ENCODE measurements at places on chromosomes 12 and 14.

DNA sequence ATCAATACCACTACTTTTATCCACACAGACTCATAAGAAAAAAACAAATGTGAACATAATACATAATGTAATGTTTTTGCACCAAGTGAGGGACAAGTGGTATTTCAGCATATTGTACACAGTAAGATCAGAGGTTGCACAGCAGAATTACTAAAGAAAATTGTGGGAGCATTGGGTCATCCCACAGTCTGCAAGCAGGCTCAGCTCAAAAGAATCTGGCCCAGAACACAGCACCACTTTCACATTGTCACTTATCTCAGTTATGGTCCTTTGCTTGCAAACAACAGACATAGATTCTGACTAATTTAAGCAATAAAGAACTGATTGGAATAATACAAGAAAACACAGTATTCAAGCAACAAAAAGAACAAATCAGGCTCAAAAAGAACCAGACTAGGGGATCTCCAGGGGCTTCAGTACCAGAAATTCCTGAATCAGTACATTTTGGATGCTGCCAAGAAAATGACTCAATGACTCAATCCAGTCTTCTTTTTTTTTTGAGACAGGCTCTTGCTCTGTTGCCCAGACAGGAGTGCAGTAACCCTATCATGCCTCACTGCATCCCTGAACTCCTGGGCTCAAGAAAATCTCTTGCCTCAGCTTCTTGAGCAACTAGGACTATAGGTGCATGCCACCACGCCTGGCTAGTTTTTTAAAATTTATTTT lies 42.9 kb upstream of the EEA1 start:
- H3K36me3 ChIP-seq: no peaks in the 10 kb centered on the region
- H3K27ac ChIP-seq: no peak overlapping the region
- no peak overlapping the region for H3K4me3 ChIP-seq
- no peaks in the 10 kb centered on the region for H3K4me1 ChIP-seq
- H3K27me3 ChIP-seq: no peaks in the 10 kb centered on the region

DNA sequence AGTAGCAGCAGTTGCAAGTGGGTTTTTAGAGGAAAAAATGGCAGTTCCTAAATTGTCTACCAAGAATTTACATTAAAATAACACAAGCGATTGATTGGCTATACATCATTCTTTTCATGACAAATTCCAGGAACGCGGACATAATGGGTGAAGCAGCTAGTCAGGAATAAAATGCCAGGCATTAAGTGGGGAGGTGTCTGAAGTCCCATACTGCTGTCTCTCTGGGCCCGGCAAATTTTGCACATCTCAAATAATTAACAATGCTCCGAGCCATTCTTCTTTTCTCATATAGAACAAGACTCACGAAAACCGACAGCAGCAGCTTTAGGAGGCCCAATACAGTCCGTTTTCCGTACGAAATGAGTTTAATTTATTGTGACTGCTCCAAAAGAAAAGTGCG lies 696 bp downstream of the RPL36AL start:
- H3K4me3 ChIP-seq: peak overlapping the region; percentile 75
- no peaks in the 10 kb centered on the region for H3K27me3 ChIP-seq
- H3K36me3 ChIP-seq: no peaks in the 10 kb centered on the region

DNA sequence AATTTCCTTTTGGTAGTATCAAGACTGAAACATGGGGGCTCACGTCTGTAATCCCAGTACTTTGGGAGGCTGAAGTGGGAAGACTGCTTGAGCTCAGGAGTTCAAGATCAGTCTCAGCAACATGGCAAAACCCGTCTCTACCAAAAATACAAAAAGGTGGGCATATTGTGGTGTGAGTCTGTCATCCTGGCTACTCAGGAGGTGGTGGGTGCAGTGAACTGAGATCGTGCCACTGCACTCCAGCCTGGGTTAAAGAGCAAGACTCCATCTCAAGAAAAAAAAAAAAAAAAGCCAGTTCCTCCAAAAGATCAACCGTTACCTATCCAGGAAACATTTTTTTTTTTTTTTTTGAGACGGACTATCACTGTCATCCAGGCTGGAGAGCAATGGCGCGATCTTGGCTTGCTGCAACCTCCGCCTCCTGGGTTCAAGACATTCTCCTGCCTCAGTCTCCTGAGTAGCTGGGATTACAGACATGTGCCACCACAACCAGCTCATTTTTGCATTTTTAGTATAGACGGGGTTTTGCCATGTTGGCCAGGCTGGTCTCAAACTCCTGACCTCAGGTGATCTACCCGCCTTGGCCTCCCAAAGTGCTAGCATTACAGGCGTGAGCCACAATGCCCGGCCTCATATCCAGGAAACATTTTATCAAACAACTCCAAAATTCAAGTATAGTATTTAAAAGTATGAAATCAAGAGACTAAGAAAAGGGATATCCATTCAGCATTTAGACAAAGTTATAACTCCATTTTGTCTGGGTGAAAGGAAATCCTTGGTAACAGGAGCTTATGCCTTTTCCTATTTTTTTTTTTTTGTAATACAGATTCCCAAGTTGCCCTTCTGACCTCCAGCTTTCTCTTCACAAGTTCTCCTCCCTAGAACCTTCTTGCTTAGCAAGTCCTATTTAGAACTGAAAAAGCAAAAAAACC lies 3.4 kb downstream of the ACIN1 start:
- no peak overlapping the region for H3K4me3 ChIP-seq
- H3K36me3 ChIP-seq: no peaks in the 10 kb centered on the region
- peak; percentile 20 for DNase-seq
- H3K27ac ChIP-seq: no peak overlapping the region
- H3K27me3 ChIP-seq: no peaks in the 10 kb centered on the region

- no peaks in the 10 kb centered on the region for H3K27me3 ChIP-seq
- no peaks in the 10 kb centered on the region for H3K36me3 ChIP-seq
- H3K27ac ChIP-seq: no peak overlapping the region
- H3K4me3 ChIP-seq: no peak overlapping the region
Observed at GRCh38 chr12:74111688-74112360, 425.8 kb upstream of the ATXN7L3B start.

DNA sequence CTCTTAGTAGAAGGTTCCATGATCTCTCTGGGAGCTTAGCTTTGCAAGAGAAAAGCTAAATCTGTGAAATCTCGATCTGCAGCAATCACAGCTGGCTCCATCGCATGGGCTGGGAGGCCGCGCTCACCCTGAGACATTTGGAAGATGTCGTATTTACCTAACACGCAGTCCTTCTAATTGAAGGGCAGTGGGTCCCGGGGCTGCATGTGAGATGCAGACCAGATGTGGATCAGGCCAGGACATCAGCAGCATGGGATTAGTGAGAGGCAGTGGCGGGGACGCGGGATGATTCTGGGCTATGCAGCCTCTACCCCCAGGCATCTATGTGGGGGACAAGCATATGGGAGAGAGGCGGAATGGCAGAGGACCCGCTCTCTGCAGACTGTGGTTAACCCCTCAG lies 312.4 kb upstream of the RTL1 start:
- no peaks in the 10 kb centered on the region for H3K4me1 ChIP-seq
- no peak for DNase-seq

DNA sequence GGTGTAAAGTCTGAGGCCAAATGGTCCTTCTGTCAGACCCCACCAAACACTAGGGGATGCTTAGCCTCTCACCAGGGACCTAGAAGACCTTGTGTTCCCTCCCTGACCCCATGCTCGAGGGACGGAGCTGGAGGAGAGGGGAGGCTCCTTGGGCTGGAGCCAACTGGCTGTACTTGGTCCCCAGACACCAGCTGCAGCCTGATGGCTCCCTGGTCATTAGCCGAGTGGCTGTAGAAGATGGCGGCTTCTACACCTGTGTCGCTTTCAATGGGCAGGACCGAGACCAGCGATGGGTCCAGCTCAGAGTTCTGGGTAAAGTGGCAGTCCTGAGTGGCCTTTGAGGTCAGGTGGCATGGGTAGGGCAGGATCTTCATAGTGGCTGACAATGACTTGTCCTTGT lies 29.0 kb downstream of the PAPLN start:
- H3K27me3 ChIP-seq: no peaks in the 10 kb centered on the region
- H3K4me1 ChIP-seq: no peaks in the 10 kb centered on the region
- no peaks in the 10 kb centered on the region for H3K36me3 ChIP-seq
- H3K27ac ChIP-seq: no peak overlapping the region
- no peak for DNase-seq
- no peak overlapping the region for H3K4me3 ChIP-seq

DNA sequence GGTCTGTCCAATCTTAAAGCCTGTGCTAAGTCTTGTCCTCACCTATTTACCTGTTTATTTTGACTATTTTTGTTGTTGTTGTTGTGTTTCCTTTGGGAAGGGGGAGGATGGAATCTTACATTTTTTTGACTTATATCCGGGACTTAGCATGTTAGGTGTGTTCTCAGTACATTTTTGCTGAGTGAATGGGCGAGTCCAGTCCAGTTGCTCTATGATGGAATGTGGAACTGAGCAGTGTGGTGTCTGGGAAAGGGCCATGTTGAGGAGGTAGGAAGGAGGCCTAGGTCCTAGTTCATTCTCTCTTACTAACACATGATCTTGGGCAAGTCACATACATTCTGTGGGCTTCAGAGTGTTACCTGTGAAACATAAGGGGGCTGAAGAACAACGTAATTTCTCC lies 80.9 kb upstream of the SLC38A2 start:
- no peak overlapping the region for H3K27ac ChIP-seq
- H3K36me3 ChIP-seq: no peaks in the 10 kb centered on the region
- peaks cover 6% of the 10 kb centered on the region for H3K4me1 ChIP-seq
- H3K27me3 ChIP-seq: no peaks in the 10 kb centered on the region
- DNase-seq: no peak

- DNase-seq: no peak
- no peak overlapping the region for H3K27ac ChIP-seq
- H3K4me3 ChIP-seq: no peak overlapping the region
Observed at GRCh38 chr12:71760471-71760870, 5.8 kb downstream of the RAB21 start.

DNA sequence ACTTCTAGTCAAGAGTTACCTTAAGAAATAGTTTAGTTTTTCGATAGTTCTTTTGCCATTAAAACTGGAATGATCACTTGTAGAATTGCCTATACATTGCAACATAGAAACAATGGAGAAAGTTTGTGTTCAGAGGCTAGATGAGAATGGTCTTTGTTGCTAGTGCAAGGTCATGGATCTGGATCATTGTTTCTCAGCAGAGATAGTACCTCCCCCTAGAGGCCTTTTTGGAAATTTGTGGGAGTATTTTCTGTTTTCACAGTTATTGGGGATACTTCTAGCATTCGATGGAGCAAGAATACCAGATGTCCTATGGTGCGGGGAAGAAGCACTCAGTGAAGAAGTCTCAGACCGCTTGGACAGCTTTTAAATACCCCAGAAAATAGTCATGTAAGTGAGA lies 138.8 kb upstream of the HMGA2 start:
- no peaks in the 10 kb centered on the region for H3K4me1 ChIP-seq
- no peak overlapping the region for H3K4me3 ChIP-seq
- H3K27me3 ChIP-seq: no peaks in the 10 kb centered on the region
- H3K36me3 ChIP-seq: no peaks in the 10 kb centered on the region
- H3K27ac ChIP-seq: no peak overlapping the region

GRCh38 chr14:46368275-46368674 lies 283.3 kb downstream of the RPL10L start:
- H3K27me3 ChIP-seq: no peaks in the 10 kb centered on the region
- H3K27ac ChIP-seq: no peak overlapping the region
- DNase-seq: no peak
- no peak overlapping the region for H3K4me3 ChIP-seq
- no peaks in the 10 kb centered on the region for H3K36me3 ChIP-seq

- no peaks in the 10 kb centered on the region for H3K4me1 ChIP-seq
- no peaks in the 10 kb centered on the region for H3K27me3 ChIP-seq
- peak overlapping the region; percentile 4 for H3K27ac ChIP-seq
- H3K36me3 ChIP-seq: no peaks in the 10 kb centered on the region
Observed at GRCh38 chr14:74988131-74988530, 14.6 kb upstream of the EIF2B2 start.

DNA sequence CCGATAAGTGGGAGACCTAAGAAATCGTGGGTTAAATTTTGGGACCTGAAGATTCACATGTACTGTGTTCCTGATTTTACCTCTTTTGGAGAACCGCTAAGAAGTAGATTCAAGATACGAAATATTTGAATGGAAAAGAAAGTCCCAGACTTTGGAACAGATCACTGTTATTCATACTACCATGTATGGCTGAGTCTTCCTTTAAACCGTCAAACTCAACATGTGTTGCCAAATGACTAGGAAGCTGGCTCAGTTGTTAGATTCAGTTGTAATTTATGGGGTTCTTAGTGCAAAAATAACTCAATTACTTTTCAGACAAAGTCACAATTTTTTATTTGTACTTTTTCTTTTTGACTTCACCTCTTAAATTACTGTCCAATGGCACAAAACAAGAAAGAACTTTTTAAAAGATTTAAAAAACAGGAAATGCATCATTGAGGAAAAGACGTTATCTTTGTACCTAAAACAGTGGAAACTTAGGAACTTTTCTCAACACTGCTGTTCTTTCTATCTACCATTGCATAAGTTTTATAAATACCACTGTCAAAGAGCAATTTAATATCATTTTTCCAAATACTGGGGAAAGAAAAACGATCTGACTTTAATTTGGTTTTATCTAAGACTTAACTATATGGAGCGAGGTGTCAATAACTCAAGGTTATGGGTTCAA lies 15.7 kb downstream of the RERG start:
- peak overlapping the region; percentile 98 for H3K27ac ChIP-seq
- H3K27me3 ChIP-seq: no peaks in the 10 kb centered on the region
- peaks cover 6% of the 10 kb centered on the region for H3K4me1 ChIP-seq
- H3K36me3 ChIP-seq: no peaks in the 10 kb centered on the region
- H3K4me3 ChIP-seq: no peak overlapping the region
- no peak for DNase-seq

GRCh38 chr12:26813812-26814211 lies 19.2 kb downstream of the ITPR2 start:
- no peaks in the 10 kb centered on the region for H3K27me3 ChIP-seq
- no peaks in the 10 kb centered on the region for H3K4me1 ChIP-seq
- H3K36me3 ChIP-seq: no peaks in the 10 kb centered on the region
- DNase-seq: no peak

DNA sequence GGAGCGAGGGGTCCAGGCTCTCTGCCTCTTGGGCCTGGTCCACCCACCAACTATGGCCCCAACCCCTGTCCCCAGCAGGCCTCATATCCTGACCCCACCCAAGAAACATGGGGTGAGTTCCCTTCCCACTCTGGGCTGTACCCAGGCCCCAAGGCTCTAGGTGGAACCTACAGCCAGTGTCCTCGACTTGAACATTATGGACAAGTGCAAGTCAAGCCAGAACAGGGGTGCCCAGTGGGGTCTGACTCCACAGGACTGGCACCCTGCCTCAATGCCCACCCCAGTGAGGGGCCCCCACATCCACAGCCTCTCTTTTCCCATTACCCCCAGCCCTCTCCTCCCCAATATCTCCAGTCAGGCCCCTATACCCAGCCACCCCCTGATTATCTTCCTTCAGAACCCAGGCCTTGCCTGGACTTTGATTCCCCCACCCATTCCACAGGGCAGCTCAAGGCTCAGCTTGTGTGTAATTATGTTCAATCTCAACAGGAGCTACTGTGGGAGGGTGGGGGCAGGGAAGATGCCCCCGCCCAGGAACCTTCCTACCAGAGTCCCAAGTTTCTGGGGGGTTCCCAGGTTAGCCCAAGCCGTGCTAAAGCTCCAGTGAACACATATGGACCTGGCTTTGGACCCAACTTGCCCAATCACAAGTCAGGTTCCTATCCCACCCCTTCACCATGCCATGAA lies 8.6 kb downstream of the ARHGAP9 start:
- no peak for DNase-seq
- no peak overlapping the region for H3K4me3 ChIP-seq
- H3K36me3 ChIP-seq: no peaks in the 10 kb centered on the region
- no peaks in the 10 kb centered on the region for H3K4me1 ChIP-seq
- no peaks in the 10 kb centered on the region for H3K27me3 ChIP-seq

- no peak for DNase-seq
- H3K4me3 ChIP-seq: no peak overlapping the region
- H3K36me3 ChIP-seq: peaks cover 4% of the 10 kb centered on the region
- no peaks in the 10 kb centered on the region for H3K4me1 ChIP-seq
- H3K27ac ChIP-seq: no peak overlapping the region
Observed at GRCh38 chr12:71642264-71642663, 21.4 kb downstream of the ZFC3H1 start.

Data from aorta (tissue), 5 donors.